DMS53 (cell line): ENCODE measurements at places on chromosomes 4 and X.

GRCh38 chrX:38774249-38774648, 27.0 kb upstream of the MID1IP1 start:
- no peak for DNase-seq

- no peak for DNase-seq
Measured at GRCh38 chr4:1325681-1326635, 21.1 kb upstream of the UVSSA start.

GRCh38 chrX:71515038-71515396, 17.9 kb upstream of the OGT start:
- DNase-seq = no peak

DNA sequence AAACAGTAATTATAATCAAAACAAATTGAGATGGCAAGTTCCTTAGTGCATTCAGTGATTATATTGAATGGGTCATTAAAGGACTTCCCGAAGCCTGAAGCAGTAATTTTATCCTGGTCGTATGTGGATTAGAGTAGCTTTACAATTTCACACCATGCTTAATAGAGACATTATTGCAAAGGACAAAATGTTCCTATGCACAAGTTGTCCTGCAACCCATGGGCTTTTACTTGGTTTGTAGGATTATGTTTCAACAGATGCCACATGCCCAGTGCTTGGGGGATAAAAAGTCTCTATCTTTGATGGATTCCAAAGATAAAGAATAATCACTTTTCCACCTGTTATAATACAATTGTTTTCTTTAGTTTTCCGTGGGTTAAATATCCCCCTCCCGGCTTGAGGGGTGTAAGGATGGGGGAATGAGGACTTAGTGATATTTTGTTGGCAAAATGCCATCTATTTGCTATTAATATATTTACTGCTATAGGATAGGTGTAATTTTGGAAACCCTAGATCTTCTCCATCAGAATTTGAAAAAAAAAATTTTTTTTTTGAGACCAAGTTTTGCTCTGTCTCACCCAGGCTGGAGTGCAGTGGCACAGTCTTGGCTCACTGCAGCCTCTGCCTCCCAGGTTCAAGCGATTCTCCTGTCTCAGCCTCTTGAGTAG, 156.5 kb upstream of the ETNPPL start:
- DNase-seq = no peak

GRCh38 chr4:26206339-26206738, 114.5 kb upstream of the RBPJ start:
- DNase-seq = no peak

- DNase-seq = no peak
Measured at GRCh38 chr4:153109296-153109849, 94.9 kb upstream of the TRIM2 start.

DNA sequence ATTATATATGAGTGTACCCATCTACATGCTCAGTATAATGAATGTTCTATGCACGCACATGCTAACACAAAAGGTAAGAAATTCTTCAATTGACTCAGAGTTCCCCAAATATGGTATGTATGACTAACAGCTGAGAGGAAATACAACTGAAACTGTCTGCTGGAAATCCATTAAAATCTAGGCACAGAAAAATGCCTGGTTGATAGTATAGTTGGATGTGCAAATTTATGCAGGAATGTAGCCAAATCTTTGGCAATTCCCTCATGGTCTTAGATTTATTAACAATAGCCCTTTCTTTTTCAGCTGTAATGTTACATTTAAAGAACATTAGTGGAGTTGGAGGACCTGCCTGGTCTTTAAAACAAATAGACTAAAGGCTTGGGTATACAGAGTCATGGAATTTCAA, 5.5 kb downstream of the CAMK2D start:
- peak; percentile 8 for DNase-seq

DNA sequence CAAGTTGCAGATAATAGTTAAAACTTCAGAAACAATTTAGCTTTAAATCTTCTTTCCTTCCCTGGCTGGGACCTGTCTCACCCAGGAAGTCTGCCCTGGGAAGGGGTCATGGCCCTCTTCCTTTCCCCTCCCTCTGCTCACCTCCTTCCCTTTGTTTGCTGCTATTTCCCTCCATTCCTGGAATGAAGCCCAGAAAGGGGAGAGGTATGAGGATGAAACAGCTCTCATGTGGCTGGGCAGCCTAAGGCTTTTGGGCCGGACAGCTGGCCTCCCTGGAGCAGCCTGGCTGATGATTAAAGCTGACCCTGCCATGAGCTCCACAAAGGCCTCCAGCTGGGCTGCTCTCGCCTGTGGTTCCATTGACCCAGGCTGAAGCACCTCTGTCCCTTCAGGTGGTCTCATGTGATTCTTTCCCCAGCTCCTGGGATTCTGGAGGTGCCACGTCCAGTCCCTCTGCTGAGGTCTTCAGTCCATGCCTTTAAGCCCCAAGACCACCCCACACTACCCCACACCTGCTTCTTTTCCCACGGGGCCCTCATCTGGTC, 202.1 kb downstream of the PTTG2 start:
- DNase-seq = peak; percentile 89

DNA sequence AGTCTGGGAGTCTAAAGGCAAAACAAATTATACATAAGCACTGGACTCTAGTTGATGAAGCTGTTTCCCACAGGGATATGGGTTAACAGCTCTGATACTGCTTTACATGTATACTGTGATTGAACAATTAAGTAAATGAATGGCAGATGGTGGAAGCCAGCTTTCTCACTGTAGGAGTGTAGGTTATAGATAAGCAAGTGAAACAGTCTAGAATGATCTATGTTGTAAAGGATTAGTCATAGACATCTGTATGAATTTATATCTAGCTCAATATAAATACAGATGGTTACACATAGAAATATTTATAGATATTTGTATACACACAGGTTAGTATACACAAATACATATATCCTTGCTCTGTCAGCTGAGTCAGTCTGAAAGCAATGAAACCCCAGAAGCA, 276.1 kb downstream of the PPARGC1A start:
- no peak for DNase-seq

- DNase-seq = peak; percentile 73
Measured at GRCh38 chr4:27048429-27049238, 188.0 kb downstream of the STIM2 start.

GRCh38 chrX:10450959-10451355, 169.4 kb downstream of the MID1 start:
- no peak for DNase-seq

GRCh38 chr4:162705130-162705803, 461.4 kb downstream of the NAF1 start:
- DNase-seq = no peak

GRCh38 chr4:146445198-146446150, 76.3 kb downstream of the SLC10A7 start:
- no peak for DNase-seq

DNA sequence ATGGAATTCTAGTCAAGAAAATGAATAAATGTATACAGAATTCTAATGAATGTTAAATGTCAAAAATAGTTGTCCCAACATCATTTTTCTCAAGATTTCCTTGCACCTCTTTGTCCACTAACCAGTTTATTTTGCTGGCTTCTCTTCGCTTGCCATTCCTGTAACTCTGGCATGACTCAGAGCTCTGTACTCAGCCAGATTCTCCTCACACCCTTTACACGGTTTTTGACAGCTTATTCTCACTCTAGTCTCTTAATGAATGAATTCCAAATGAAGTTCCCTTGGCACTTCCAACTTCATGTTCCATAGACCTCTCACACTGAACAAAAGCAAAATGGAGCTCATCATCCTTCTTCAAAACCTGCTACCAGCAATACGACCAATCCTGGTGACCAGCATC, 419.3 kb upstream of the SLIT2 start:
- no peak for DNase-seq

- DNase-seq = peak; percentile 15
Measured at GRCh38 chr4:145882604-145883003, 56.0 kb downstream of the ZNF827 start.

- no peak for DNase-seq
Measured at GRCh38 chr4:110501826-110502225, 25.9 kb downstream of the ENPEP start.

- no peak for DNase-seq
Measured at GRCh38 chrX:113514906-113515305, 674.3 kb upstream of the AMOT start.

DNA sequence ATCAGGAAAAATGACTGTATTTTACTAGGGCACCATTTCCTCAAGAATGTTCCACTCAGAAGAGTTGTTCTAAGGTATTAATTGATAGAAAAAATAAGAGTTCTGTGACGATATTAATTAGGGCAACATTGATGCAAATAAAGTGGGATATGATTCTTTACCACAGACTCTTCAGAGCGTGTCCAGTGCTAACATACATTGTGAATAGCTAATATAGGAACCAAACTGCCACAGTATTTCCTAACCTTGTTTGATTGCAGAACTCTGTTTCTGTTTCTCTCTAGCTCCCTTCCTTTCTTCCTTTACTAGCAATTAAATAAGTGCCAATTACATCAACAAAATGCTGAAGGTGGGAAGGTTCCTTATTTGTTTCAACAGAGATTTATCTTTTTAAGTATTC, 154.1 kb upstream of the CPEB2 start:
- DNase-seq = no peak

DNA sequence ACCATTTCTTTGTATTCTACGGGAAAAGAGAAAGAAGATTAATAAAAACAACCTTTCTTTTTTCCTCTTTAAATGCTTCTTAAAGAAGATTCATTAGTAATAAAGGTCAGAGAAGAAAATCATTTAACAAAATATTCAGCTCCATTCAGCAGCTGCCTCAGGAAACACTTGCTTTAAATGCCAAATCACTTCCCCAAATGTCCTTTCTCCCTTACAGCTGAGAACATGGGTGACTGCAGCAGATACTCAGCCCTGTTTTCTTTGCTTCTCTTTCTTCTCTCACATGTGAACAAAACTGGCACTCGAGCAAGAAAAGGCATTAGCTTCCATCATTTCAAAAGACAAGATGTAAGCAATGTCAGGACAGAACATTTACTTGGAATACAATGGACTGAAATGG, 120.2 kb downstream of the INPP4B start:
- no peak for DNase-seq

GRCh38 chr4:10082459-10083272, 33.9 kb downstream of the WDR1 start:
- no peak for DNase-seq

DNA sequence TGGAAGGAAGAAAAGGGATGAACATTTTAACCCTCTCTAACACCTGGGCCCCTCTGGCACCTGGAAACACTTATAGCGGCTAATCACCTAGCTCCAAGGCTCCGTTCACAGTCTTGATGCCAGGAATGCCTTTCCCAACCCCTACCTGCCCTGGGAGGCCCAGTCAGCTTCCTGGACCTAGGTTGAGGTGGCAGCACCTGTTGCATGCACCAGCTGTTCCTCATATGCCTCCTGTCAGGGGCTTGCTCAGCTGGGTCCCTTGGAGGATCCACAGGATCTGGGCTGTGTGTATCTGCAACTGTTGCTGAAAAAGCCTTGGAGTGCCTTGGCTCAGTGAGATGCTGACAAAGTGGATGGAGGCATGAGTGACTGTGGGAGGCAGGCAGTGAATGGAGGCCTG, 4.4 kb downstream of the CFP start:
- peak; percentile 30 for DNase-seq

DNA sequence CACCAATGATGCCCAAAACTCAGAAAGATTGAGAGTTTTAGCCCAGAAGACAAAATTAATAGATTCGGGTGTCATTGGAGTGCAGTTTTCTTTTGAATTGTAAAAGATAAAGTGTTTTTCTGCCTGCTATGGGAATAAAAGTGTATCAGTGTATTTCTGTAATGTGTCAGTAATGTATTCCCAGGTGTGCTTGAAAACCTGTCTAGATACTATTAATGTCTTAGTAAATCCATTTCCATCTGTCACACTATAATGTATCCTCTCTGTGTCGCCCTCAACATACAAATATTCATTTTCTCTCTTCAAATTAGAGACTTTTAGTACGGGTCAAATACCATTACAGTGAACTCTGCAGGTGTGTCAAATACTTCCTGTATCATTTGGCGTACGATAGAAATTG, 43.5 kb upstream of the ARX start:
- DNase-seq = no peak

GRCh38 chr4:165906272-165906671, 33.2 kb downstream of the TLL1 start:
- DNase-seq = no peak

- DNase-seq = no peak
Measured at GRCh38 chr4:91123742-91124141, 996.5 kb downstream of the CCSER1 start.

DNA sequence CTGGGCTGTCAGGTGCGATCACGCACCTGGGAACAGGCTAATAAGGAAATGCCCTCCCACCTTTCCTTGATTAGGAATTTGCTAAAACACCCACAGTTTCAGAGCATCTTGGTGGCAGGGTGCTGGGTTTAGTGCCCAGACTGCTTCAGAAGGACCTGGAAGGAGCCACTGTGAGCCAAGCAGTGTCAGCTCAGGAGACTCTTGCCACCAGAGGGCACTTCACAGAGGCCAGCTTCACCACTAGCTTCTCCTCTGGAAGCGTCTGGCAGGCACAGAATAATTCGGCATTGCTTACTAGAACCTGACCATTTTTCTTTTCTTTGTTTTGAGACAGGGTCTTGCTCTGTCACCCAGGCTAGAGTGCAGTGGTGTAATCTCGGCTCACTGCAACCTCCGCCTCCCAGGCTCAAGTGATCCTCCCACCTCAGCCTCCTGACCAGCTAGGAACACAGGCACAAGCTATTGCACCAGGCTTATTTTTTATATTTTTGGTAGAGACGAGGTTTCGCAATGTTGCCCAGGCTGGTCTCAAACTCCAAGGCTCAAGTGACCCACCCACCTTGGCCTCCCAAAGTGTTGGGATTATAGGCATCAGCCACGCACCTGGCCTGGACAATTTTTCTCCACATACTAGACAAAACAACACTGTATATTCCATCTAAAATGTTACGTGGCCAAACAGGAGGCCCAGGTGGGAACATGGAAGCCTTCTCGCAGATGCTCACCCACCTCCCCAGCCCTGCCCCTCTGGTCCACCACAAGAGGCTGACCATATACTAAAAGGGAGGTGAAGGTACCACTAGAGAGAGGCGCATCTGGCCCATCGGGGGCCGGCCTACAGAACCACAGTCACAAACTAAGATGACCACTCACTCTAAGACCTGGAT, 14.1 kb downstream of the NOP14 start:
- DNase-seq = peak; percentile 68

- DNase-seq = no peak
Measured at GRCh38 chr4:169682372-169683047, 62.1 kb downstream of the CLCN3 start.
